T follicular helper cell (primary cell): ENCODE measurements at places on chromosomes 4 and X.

DNA sequence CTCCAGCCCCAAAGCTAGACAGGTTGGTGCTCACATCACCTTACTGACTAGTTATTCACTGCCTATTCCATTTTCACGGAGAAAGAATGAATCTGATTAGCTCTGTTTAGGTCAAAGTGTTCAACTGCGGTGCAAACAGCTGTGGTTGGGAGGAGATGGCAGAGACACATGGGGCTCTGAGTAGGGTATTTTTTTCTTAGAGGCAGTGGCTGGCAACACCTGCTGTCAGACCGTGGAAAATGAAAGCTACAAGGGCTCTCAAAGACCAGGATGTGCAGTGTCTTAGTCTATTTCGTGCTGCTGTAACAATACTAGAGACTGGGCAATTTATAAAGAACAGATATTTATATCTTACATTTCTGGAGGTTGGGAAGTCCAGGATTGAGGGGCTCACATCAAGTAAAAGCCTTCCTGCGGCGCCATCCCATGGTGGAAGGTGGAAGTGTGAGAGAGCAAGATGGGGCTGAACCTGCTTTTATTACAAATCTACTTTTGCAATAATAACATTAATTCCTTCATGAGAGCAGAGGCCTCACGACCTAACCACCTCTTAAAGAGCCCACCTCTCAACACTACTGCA, 10.6 kb downstream of the NYX start:
- DNase-seq = no peak

GRCh38 chr4:184558996-184559395, 84.6 kb upstream of the IRF2 start:
- no peak for DNase-seq

DNA sequence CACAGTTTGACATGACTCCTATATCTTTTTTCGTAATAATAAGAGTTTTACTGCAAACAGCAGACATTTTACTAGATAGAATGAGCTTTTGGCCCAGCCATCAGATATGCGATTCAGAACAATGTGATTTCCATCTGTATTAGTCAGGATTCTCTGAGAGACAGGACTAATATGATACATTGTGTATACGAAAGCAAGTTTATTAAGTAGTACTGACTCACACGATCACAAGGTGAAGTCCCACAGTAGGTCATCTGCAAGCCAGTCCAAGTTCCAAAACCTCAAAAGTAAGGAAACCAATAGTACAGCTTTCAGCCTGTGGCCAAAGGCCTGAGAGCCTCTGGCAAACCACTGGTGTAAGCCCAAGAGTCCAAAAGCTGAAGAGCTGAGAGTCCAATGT, 24.1 kb downstream of the CXCL8 start:
- no peak for DNase-seq

DNA sequence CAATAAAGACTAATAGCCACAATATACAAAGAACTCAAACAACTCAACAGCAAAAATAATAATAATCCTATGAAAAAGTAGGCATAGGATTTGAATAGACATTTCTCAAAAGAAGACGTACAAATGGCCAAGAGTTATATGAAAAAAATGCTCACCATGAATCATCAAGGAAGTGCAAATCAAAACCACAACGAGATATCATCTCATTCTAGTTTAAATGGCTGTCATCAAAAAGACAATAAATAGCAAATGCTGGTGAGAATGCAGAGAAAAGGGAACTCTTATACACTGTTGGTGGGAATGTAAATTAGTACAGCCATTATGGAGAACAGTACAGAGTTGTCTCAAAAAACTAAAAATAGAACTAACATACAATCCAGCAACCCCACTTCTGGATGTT, 18.8 kb downstream of the TLR6 start:
- no peak for DNase-seq

GRCh38 chr4:114209584-114209983, 230.1 kb upstream of the ARSJ start:
- DNase-seq = no peak

DNA sequence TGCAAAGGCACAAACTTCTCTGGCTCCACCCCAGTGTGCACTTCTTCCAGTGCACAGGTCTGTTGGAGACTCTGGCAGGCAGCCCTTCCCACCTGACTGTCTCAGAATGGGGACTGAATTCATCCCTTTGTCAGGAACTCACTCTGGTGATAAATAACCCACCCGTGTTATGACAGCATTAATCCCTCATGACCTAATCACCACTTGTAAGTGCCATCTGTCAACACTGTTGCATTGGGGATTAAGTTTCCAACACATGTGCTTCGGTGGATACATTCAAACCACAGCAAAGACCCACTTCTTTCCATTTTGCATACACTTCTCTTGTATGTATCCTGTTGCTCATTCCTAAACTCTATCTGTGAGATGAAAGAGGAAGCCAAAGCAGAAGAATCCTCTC, 1002.9 kb upstream of the IGFBP7 start:
- no peak for DNase-seq

- no peak for DNase-seq
These were observed 179.7 kb downstream of the SLC39A8 start for GRCh38 chr4:102165584-102165983.

- DNase-seq = no peak
These were observed 30.8 kb downstream of the CPLX1 start for GRCh38 chr4:794900-795725.

GRCh38 chr4:150038335-150039076, 39.7 kb upstream of the DCLK2 start:
- DNase-seq = no peak

DNA sequence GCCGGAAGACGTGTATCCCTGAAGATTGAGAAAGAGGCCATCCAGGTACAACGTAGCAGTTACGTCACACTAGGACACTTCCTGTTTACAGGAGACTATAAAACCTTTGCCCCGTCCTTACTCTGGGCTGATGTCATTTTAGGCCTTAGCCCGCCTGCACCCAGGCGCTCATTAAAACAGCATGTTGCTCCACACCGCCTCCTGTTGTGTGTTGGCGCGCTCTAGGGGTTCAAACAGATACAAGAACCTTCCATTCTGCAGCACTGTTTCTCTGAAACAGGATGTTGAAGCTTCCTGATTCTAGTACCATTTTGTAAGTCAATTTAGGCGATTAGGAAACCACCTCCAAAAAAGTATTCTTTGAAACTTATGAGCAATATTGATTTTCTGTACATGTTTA, 722.1 kb downstream of the PCDH7 start:
- no peak for DNase-seq

DNA sequence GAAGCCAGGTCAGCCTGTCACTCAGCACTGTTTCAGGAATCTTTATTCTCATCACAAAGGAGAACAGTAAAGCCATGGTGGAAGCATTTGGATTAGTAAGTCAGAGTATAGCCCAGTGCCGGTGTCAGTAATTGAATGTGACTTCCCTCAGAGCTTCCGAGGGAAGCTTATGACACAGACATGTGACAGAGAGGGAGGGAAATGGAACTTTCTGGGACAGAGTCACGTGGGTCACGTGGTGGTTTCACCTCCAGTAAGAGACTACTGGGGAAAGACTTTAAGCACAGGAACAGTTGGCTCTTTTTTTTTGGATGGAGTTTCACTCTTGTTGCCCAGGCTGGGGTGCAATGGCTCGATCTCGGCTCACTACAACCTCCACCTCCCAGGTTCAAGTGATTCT, 53.3 kb upstream of the CCDC160 start:
- DNase-seq = no peak

GRCh38 chr4:37471971-37472370, 214.2 kb downstream of the RELL1 start:
- no peak for DNase-seq

- DNase-seq = no peak
These were observed 53.4 kb downstream of the FHDC1 start for GRCh38 chr4:152989554-152989970.

DNA sequence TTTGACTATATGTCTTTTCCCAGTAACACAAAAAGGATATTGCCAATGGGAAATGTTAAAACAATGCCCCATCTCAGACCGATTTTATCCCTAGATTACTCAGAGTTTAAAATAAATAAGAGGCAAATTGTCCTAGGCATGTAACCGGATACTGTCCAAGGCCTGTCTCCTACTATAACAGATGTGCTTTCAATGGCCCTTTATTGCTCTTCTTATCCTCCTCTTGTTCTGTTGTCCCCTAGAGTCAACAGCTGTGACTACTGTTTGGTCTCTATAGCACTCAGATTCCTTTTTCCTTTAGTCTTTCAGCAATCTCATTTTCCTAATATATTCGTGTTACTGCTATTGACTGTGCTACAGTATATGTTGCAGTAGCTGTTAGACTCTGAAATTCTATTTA, 66.8 kb upstream of the PLS3 start:
- no peak for DNase-seq

DNA sequence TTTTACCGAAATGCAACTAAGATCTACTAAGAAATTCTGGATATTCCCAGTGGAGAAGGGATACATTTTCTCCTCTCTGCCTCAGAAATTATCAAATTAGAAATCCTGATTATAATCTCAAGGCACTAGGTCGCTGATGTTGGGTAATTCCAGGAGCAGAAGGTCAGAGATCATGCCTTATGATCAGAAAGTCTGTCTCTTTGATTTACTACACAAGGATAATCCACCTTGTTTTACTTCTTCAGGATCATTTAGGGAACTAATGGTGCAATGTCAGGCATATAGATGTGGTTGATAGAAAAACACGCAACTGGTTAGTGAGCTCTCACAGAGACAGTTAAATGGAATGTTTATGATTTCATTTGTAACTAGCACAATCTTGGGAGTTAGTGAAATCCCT, 1069.7 kb downstream of the STIM2 start:
- DNase-seq = no peak

DNA sequence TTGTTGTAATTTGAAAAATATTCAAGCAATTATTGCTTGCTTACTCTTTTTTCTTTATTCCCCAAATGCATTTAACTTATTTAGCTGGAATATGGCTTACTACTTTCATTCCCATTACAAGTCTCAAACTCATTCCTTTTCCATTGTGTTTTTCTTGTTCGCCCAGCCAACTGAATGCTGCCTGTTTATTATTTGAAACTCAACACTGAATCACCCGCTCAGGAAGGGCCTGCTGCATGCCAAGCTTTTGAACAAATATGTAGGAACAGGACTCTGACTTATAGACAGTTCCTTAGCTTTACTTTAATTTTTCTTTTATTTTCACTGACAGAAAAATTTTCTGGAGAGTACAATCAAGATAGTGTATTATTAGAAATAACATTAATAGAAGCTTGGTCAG, 12.9 kb downstream of the PCDH18 start:
- no peak for DNase-seq

DNA sequence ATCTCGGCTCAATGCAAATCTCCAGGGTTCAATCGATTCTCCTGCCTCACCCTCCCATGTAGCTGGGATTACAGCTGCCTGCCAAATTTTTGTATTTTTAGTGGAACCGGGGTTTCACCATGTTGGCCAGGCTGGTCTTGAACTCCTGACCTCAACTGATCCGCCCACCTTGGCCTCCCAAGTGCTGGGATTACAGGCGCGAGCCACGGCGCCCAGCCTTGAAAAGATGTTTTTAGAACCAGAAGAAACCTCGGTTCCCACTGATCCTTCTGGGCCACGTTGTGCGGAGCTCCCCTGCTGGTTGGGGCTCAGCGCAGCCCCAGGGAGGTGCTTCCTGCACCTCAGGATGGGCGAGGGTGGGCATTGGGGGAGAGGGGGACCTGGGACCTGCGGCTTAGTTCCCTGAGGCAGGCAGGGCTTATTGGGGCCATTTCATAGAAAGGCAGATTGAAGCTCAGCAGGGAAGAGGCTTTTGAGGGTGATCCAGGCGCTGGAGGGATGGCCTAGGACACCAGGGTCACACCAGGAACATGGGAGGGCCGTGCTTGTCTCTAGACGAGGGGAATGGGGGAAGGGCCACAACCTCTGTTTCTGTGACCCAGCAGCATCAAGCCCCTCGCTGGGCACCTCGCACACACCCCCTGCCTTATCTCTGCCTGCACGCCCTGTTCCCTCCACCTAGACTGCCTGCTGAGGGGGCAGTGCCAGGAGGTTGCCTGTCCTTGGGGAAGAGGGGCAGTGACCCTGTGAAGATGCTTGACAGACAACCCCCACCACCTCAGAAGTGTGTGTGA, 6.3 kb upstream of the ADD1 start:
- no peak for DNase-seq

- no peak for DNase-seq
These were observed 113.6 kb upstream of the CBLL2 start for GRCh38 chrX:22159071-22159470.

DNA sequence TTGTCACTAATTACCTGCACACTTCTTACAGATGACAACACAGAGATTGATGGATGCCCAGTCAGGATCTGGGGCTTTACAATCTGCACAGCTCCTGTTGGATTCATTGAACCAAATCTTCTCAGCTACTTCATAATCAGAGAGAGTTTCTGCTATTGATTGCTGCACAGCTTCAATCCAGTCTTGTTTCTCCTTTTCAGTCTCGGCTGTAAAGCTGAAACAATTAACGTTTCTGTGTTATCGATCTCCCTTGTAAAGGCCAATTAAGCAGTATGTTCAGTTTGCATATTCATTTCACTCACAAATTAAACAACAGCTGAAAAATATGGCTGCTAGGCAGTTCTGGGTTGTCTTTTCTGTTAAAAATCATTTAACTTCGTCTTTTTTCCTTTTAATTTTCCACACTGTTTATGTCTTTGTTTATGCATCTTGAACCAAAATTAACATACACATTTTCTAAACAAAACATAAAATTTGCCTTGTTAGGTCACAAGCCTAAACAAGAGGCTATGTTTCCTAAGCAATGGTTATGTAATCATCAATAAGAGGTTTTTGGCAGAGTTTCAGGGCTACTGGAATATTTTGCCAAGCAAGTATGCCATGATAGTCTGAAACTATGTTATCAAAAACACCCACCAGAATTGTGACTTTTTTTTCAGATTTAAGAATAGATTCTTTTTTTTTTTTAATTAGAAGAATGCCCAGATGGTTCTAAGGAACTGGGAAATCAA, 79.2 kb downstream of the ARAP2 start:
- no peak for DNase-seq

- DNase-seq = no peak
These were observed 144.8 kb downstream of the FAT4 start for GRCh38 chr4:125459531-125459930.

DNA sequence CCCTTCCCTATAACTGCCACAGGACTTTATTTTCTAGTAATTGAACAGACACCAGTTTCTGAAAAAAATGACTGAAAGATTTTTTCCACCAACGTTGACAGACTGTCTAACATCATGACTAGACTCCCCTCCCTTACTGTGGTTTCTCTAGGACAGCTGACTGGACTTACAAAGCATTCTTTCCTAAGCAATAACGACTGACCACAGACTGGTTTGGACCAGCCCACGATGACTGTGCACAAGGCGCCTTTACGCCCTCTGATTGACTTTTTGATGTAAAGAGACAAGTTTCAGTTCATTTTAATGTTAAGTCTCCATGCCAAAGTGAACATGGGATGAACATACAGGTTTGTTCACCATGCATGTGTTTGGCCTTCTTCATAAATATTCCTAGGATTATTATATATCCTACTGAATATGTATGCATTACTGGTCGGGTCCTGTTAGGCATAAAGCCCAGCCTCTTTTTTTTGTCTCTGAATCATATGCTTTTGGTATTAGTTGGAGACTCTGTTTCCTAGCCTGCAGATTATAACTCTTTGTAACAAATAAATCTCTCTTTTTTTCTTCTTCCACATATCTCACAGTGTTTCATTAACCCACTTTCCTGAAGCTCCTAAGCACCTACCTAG, 50.5 kb upstream of the UGT2B4 start:
- no peak for DNase-seq

- no peak for DNase-seq
These were observed 446 bp downstream of the EVC2 start for GRCh38 chr4:5707778-5708448.

- no peak for DNase-seq
These were observed 690.6 kb downstream of the DMD start for GRCh38 chrX:32520789-32521188.

GRCh38 chrX:18630934-18631333, 41.0 kb downstream of the RS1 start:
- DNase-seq = no peak
